ENCODE measurements at places on chromosomes 3 and 15.

GRCh38 chr3:70919661-70920060 is 607.2 kb upstream of the MDFIC2 start:
- no peak for DNase-seq

DNA sequence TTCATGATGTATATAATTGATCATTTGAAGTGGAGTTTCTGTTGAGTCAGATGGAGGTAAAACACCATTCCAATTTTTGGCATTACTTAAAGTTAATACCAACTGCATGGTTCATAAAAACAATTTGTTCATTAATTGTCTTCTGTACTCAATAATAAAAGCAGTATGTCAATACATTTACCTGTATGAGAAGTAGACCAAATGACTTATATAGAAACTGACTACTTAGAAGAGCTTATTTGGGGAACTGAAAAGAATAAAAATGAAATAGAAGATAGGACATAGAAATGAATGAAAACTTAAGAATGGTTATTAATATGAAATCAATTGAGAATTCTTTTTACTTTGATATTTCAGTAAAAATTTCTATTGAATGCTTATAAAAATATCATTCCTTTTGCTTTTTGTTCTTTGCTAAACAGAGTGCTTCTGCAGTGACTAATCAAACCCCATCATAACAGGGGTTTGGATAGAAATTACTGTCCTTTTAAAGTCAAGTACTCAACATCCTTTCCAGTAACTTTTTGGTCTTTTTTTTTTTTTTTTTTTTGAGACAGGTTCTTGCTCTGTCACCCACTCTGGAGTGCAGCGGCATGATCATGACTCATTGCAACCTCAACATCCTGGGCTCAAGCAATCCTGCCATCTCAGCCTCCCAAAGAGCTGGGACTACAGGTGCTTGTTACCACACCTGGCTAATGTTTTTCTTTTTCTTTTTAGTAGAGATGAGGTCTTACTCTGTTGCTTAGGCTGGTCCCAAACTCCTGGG is 6.5 kb upstream of the CRYBG3 start:
- peak; percentile 63 for DNase-seq

GRCh38 chr3:152857082-152857481 is 22.2 kb downstream of the P2RY1 start:
- DNase-seq = no peak

DNA sequence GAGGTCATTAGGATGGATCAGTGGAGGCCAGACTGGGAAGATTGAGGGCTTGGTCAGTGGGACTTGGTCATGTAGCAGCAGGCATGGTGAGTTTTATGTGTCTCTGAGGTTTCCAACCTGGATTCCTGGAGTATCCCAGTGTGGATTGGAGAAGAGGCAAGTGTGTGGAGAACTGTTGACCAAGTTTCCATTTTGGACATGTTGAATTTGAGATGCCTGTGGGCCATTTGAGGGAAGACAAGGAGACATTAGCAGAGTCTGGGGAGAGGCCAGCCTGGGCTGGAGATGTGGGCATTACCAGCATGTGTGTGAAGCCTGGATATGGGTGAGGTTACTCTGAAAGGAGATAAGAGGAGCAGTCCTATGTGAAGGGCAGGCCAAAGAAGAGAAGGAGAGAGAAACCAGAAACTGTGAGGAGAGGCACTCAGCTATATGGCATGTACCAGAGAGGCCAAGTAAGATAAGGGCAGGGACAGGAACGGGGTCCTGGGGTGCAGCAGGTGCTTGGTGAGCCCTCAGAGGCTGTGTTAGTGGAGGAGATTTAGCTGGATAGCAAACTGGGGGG is 4.3 kb downstream of the SLC25A38 start:
- DNase-seq = no peak

- no peak for DNase-seq
These were observed 3.2 kb upstream of the PXYLP1 start for GRCh38 chr3:141228395-141228794.

- DNase-seq = peak; percentile 39
These were observed 22.9 kb downstream of the RAB8B start for GRCh38 chr15:63212050-63213004.

DNA sequence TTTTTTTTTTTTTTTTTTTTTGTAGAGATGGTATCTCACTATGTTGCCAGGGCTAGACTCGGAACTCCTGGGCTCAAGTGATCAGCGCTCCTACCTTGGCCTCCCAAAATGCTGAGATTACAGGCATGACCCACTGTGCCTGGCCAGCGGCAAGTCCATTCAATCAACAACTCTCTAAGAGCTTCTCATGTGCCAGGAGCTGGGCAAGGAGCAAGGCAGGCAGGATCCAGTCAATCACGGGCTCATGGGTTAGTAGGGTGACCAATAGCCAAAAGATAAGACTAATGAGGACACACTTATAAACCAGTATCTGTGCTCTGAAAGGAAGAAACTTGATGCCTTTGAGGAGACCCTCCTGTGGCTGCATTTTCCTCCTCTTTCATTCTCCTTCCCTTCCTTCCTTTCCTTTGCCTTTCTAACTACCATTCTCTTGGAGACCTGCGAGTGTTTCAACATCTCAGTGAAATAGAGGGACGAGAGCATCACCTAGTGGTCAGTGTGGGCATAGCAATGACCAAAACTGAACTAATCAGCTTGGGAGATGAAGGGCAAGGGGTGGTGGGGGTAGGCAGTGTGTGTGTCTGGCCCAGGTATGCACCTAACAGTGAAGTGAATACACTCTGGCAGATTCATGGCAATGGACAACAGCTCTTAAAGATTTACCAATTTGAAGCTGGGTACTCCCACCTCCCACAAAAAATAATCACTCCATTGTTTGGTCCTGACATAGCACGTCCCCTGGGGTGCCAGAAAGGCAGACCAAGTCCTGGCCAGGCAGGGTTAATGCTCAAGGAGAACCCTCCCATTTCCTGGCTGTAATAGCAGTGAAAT is 6.3 kb downstream of the RPP25 start:
- peak; percentile 88 for DNase-seq

DNA sequence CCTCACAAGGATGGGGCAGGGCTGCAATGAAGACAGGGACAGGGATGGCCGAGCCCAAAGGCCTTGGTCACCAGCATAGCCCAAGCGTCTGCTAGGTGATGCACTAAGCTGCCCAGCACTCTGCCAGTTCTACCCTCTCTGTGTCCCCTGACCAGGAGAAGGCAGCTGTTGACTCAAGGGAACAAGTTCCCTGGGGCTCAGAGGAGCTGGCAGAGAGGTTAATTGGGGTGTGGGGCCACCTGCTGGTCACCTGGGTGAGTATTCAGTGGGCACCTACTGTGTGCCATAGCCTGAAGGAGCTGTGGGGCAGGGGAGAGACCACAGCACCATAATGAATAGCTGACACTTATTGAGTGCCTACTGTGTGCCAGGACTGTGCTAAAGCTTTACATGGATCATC is 22.0 kb upstream of the DOCK3 start:
- peak; percentile 71 for DNase-seq

GRCh38 chr15:84112025-84112424 is 123.5 kb upstream of the GOLGA6L4 start:
- DNase-seq = no peak

GRCh38 chr3:127077068-127077467 is 94.2 kb downstream of the PLXNA1 start:
- no peak for DNase-seq

DNA sequence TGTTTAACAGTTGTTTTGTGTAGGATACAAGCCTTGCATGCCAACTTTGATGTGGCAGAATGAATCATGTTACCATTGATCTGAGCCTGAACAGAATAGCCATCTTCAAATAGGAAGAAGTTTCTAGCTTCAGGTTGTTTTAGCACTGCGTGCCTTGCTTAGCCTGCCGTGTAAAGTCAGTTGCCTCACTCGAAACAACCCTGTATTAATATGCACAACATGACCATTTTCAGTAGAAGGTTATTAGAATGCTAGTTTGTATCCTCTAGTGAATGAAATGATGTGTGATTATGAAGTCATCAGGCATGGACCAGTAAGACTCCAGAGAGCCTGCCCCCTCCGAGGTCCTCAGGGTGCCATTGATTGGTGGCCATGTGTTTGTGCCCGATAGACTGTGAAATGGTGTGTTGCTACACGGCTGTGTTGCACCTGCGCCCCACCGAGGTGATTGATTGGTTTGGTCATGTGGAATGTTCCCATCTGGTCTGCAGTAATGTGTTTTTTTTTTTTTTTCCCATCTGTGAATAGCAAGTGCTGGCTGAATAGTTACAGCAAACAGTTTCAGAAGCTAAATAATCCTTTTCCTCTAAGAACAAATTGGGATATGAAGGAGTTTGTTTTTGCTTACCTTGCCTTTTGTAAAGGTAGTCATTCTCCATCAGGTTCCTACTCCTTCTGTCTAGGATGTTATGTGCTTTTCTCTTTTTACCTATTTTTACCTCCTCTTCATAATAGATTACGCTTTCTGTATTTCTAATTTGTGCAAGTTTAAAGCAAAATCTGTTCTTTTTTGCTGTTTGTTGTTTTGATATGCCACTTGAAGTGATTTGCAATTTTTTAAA is 214.9 kb downstream of the TCF12 start:
- no peak for DNase-seq

DNA sequence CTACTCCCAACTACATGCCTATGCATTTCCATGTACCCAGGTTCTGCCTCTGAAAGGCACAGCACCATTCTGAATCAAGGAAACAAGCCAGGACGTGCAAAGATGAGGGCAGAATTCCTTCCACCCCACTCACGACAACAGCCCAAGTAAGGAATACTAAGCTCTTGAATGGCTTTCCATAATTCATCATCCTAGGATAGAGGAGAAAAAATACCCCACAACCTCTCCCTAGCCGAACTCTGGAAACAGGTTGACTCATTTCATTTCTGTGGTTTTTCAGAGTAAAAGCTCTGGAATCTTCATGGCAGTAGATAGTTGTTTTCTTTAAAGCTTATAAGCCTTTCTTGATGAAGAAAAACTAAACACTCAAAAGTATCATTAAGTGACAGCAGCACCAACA is 77.8 kb downstream of the PDZRN3 start:
- DNase-seq = no peak

DNA sequence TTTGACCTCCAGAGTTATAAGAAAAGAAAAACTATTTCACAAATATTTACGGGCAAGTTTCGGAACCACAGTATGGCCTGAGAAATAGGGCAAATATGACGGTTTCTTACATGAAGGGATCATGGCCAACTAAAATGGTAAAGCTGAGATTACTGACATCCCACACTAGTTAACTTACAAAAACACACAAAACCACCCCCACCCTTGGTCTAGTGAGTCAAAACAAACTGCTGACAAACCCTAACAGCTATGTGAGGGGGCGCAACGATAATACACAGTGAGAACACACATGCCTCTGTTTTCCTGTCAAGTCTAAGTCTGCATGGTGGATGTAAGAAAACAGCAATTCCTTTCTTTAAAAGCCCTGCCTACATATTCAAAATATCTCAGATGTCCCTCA is 32.3 kb downstream of the CBLB start:
- DNase-seq = peak; percentile 55

DNA sequence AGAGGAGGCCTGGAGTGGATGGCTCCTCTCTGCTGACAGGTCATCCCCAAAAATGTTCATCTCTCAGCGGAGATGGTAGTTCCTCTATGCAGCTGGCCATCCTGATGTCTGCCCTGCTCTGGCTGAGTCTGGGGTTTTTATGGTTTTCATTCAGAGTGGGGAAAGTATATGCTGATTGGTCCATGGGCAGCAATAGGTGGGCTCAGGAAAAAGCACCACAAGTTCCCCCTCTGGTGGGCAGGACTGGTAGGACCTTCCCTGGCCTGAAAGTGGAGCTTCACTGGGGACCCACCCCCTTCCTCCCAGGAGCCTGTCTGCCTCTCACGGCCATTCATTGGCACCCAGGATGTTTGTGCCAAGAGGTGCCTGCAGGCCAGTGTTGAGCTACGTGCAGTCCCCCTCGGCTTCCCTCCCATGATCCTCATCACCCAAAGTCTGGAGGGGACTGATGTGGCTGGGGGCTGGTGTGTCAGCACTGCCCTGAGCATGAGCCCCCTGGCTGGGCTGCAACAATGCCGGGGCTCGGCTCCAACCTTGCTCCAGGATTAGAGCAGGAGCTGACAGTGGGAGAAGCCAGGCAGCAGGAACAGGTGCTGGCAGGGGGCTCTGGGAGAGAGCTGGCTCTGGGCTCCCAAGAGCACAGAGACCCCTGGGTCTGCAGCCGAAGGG is 13.1 kb upstream of the BLOC1S6 start:
- peak; percentile 35 for DNase-seq

- DNase-seq = no peak
These were observed 1.8 kb upstream of the CCR1 start for GRCh38 chr3:46209746-46210470.

DNA sequence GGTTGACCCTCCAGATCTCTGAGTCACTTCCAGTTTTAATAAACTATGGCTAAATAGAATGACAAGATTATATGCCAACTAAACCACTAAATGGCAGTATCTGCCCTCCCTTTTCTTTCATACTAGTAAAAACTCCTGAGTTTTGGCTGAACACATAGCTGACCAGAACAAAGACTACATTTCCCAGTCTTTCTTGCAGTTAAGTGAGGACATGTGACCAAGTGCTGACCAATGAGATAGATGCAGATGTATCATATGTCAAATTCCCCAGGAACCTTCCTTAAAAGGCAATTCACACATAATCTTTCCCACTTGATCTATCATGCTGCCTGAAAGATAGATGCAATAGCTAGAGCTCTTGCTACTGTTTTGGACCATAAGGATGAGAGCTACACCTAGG is 191.3 kb downstream of the SHOX2 start:
- DNase-seq = no peak

DNA sequence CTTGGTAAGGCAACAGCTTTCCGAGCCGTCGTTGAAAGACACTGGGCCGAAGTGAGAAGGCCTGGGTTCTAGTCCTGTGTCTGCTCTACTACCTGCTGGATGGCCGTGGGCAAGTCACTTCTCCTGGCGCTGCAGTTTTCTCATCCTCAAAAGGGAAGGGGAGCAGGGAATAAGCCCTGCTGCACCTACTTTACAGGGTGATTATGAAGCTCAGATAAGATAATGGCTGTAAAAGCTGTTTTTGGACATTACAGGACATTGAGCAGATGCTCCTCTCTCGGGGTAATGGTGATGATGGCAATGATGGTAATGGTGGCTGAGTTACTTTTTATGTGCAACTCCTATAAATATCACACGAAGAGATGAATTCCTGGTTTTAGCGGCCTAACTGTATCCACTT is 152.6 kb downstream of the FAM43A start:
- no peak for DNase-seq

GRCh38 chr3:184556582-184557347 is 4.8 kb upstream of the EPHB3 start:
- DNase-seq = no peak

DNA sequence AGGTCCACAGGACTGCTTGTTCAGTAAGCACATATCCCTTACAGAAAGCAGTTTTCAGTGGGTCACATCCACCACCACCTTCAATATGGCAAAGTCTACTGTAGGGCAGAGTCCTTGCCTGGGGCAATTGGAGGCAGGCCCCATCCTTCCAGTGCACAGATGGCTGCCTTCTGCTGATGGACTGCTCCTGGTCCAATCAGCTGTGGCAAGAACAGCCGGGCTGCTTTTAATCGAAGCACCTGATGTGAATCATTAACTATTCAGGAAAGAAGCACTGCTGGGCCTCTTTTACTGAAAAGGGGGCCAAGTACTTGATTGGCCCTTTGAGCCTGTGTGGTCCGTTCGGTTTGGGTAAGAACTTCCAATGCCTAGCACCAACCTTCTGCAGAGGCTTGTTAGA is 24.4 kb downstream of the LARS2 start:
- DNase-seq = no peak
